ENCODE measurements at places on chromosomes 6 and 20.

GRCh38 chr20:19492687-19493336, 265.2 kb upstream of the RIN2 start:
- no peak for DNase-seq

DNA sequence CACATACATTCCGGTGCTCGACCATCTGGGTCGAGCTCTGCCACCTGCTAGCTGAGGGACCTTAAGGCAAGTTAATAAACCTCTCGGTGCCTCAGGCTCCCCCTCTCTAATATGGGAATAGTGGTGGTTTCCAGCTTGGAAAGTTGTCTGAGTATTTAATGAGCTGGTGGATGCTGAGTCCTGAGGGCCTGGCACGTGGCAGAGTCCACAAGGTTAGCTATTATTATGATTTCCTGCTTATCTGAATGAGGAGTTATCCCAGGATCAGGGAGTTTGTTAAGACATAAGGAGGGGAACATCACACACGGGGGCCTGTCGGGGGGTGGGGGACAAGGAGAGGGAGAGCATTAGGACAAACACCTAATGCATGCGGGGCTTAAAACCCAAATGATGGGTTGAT, 80.1 kb upstream of the SLC22A23 start:
- DNase-seq, result no peak

DNA sequence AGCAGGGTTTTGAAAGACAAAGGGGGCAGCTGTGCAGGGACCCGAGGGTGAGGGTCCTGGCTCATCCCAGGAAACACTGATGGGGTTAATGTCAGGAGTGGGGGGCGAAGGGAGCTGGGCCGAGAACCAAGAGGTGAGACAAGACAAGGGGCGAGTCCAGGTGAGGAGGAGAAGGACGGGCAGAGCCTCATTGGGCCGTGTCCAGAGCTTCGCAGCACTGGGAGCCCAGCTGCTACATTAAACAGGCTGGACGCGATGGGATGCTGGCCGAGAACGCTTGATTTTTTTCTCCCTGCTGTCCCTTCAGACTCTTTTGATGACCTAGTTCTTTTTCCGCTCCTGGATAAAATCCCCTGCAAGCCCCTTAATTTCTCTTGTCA, 172.8 kb upstream of the SNX9 start:
- no peak for DNase-seq

GRCh38 chr6:110063594-110064263, 85.6 kb downstream of the GPR6 start:
- no peak for DNase-seq

DNA sequence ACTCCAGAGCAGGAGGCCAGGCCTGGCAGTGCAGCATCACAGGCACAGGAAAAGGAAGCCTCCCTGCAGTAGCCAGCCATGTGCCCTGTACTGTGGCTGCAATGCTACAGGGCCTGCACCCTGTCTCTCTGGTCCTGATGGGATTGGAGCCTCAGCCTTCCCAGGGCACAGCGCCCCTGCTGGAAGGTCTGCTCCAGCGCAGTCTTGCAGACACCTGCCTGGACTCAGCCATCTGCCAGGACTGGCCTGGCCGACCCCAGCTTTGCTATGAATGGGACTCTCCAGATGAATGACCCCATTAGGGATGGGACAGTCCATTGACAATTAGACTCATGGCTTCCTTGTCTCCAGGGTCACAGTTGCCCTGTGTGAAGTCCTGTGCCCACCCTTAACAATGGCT, 251.6 kb downstream of the ERMARD start:
- no peak for DNase-seq

DNA sequence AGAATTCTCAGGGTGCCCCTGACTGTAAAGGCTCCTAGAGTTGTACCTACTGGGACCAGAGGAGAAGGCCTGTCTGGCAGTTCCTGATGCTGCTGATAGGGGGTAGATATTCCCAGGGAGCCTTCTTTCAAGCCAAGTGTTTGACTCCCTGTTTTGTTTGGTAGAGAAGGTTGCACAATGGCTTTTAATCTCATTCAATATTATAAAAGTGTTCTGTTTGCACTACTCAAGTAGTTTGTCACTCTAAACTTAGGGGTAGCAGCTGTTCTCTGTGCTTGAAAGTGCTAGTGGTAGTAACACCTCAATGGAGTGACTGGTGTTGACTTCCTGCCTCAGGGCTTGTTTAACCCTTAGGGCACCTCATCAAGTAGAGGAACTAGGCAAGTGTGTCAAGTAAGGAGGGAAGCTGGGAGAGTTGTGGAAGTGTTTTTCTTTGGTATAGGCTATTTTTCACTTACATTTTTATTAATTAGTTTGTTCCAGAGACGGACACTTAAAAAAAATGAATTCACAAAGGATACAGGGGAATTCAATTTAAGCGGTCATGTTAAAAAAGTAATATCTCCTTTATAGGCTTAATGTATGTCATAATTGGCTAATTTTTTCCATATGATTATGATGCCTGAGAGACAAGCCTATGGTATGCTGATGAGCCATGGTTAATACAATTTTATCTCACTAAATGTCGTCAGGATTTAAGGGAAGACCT, 38.1 kb downstream of the BICRAL start:
- DNase-seq, result no peak

DNA sequence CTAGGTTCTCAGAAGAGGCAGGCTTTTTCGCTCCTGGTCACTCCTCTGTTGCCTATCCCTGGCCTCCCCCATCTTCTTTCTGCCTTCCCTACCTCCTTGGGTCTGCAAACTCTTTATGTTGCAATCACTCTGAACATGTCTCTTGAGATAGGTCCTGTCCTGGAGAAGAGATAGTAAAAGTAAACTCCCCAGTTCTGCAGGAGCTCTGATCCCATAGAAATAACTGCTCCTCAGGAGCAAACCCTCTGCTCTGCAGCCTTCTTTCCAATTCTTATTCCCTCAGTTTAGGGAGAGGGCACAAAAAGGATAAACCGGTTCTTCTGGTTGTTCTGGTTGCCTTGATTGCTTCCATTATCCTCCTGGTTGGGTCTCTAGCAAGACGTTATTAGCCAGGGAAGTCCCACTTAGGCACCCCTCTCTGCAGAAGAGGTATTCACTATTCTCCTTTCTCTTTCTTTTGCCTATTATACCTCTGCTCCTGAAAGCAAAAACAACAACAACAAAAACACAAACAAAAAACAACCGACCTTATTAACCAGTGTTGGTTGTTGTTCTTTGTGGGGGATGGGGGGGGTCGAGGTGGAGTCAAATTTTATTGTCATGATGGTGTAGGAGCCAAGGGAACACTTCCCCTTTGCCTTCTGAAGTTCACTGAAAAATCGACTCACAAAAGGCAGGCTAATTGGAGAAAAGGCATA, 973 bp downstream of the TRIM38 start:
- DNase-seq, result no peak

Measured in stimulated activated CD4-positive, alpha-beta T cell treated with anti-CD3 and anti-CD28 coated beads, TNF-alpha, amount 100 ng/mL, for 24 hours (primary cell).